ENCODE measurements at places on chromosomes 16 and 17. TPM values are rescaled to one million over a fixed set of nuclear protein-coding genes. Genes with fewer than 3 reads are reported as not detected.

Gene HASPIN
- polyA plus RNA-seq = 0.09 TPM

Gene CCL4L2
- polyA plus RNA-seq = 4.9 TPM

Gene CSH1
- not detected for polyA plus RNA-seq

DNA sequence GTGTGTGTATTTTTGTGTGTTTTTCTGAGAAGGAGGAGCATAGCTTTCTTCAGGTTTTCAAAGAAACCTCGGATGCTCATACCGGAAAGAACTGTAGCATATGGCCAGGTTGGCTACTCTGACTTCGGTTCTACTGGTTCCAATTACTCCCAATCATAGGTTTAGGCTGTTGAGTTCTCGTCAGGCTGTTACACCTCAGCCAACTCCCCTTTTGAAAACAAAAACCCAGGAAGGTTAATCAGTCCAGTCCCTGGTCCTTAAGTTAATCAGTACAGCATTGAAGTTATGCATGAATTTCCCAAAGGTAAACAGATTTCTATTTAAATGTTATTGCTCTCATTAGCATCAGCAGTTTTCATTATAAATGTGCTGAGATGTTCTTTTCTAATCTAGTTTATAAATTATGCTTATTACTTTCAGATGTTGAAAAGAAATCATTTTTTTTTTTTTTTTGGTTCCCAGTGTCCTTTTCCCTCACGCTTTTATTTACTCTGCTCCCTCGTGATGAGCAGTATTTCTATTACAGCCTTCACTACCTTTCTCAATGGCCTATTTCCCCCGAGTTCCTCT is 111.0 kb downstream of the NPIPB5 start:
- no peak overlapping the region for H3K27ac ChIP-seq
- H3K4me1 ChIP-seq = no peaks in the 10 kb centered on the region
- DNase-seq = no peak
- no peak overlapping the region for H3K4me3 ChIP-seq

DNA sequence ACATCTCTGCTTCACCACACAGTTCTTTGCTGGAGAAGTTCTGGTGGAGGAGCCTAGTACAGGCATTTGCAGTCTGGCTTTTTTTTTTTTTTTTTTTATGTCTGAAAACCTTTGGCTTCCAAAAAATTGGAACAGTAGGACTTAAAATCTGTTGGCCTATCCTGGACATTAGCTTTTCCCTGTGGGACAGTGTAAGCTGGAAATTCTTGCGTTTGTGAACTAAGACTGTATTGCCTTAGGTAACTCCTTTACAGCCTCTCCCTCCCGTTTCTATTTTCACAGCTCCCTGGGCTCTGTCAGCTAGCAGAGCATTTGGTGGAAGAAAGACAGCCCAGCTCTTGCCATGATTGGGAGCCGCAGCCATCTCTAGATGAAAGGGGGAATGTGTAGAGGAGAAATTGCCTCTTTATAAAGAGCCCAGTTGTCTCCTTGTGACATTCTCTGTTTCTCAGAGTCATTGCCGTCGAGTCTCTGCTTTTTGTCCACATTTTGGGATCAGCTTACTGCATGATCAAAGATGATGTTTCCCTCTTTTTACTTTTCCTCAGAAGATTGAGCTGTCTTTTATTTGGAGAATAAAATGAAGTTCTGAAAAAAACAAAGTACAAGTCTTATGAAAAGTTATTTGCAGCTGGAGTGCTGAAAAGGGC is 227.5 kb downstream of the SPECC1 start:
- DNase-seq = no peak
- H3K4me3 ChIP-seq = no peak overlapping the region
- no peak overlapping the region for H3K27ac ChIP-seq
- H3K27me3 ChIP-seq = no peaks in the 10 kb centered on the region
- H3K36me3 ChIP-seq = no peaks in the 10 kb centered on the region

DNA sequence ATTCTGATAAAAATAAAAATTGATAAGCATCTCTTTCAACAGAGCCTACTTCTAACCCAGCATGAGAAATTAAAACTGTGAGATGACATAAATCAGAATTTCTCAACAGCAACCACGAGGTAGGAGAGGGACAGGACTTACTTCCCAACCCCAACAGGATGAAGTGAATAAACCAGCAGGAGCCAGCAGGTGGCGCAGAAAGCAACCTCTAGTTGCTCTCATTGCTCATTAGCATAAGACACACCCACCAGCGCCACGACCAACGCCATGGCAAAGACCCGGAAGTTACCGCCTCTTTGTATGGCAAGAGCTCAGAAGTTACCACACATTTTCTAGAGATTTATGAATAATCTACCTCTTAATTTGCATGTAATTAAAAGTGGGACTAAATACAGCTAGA is 189.4 kb upstream of the CDH8 start:
- no peaks in the 10 kb centered on the region for H3K27me3 ChIP-seq
- H3K36me3 ChIP-seq = no peaks in the 10 kb centered on the region
- no peak overlapping the region for H3K4me3 ChIP-seq

All from CD8-positive, alpha-beta memory T cell (primary cell).